ENCODE measurements at places on chromosomes 11 and 22. TPM values are rescaled to one million over a fixed set of nuclear protein-coding genes. Genes with fewer than 3 reads are reported as not detected.

Gene SLCO2B1
- not detected for total RNA-seq

Gene ACRV1
- total RNA-seq, result not detected

Gene C11orf42
- not detected for total RNA-seq

Gene OR8G1
- total RNA-seq, result not detected

Gene TSSK2
- not detected for total RNA-seq

Gene SLC25A45
- 0.67 TPM for total RNA-seq

Gene CEND1
- 3.9 TPM for total RNA-seq

Gene PANX3
- total RNA-seq, result not detected

Gene NXPE1
- not detected for total RNA-seq

Gene ZNF74
- 8.9 TPM for total RNA-seq

Gene IGF2
- 19.8 TPM for total RNA-seq

Gene SYT13
- total RNA-seq, result not detected

Gene KIRREL3
- 0.15 TPM for total RNA-seq

Gene SLC16A8
- not detected for total RNA-seq

Gene UBQLNL
- total RNA-seq, result 0.17 TPM

Gene CECR2
- 0.15 TPM for total RNA-seq

Gene HEPHL1
- not detected for total RNA-seq

Gene GVQW3
- 0.45 TPM for total RNA-seq

Gene SCN4B
- total RNA-seq, result 0.34 TPM

Gene CBLIF
- total RNA-seq, result not detected

Gene BACE1
- 22.7 TPM for total RNA-seq

Gene C11orf21
- not detected for total RNA-seq

Gene HEPN1
- total RNA-seq, result not detected

Gene OR6T1
- total RNA-seq, result not detected

Gene CEP126
- total RNA-seq, result 1.3 TPM

Gene LARGE1
- 1.9 TPM for total RNA-seq

Gene APOA5
- total RNA-seq, result not detected

Gene SCARF2
- total RNA-seq, result 31.7 TPM

Gene MEI1
- total RNA-seq, result 0.50 TPM
